ENCODE measurements at places on chromosomes 3 and 15.

- no peak for DNase-seq
Observed at GRCh38 chr3:141659821-141660613, 78.1 kb upstream of the RNF7 start.

DNA sequence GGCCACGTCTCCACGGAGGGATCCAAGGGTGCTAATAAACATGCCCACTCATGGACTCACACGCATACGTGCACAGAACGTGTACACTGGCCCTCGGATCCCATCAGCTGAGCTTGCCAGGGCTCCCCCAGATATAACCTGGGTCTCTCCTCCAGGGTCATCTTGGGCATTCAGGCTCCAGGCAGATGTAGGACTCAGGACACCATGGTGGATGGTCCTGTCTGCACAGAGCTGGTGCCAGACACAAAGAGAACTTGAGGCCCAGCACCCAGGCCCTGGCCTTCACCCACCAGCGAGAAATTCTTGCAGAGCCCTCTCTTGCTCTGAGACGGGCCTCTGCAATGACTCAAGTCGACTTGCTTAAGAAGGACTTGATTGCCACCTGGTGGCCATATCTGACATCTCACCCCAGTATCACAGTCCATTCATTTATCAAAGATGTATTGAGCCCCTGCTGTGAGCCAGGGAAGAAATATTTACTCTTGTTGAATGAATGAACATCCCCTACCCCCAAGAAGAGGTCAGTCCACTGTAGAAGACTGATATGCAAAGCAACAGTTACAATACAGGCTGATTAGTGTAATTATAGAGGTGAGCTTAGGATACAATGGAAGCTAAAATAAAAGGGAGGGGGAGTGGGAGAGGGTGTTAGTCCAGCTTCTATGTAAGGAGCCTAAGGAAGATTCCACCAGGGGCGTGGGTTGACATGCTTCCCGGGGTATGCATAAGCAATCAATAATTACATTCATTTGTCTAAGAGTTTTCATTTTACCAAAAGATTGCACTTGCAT, 34.2 kb upstream of the VPS8 start:
- peak; percentile 83 for DNase-seq

- DNase-seq = peak; percentile 24
Observed at GRCh38 chr3:151871639-151872468, 1.6 kb upstream of the SUCNR1 start.

GRCh38 chr3:196558476-196558875, 9.9 kb downstream of the WDR53 start:
- no peak for DNase-seq

DNA sequence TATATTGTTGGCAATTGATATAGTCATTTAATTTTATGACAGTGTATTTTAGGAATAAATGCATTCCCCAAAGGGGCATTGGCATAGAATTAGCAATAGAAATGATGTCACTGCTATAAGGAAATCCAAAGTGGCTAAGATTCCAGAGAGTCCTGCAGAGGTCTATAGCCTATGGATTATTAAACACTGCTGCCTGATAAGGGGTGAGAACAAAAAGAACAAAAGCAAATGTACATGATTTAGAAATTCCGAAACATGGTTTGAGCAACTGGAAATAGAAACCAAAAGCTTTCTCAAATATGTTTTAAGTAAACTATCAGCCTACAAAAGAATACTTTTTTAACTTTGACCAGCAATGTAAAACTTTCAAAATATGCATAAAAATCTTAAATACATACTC, 280.1 kb upstream of the RASGRP1 start:
- DNase-seq = no peak

GRCh38 chr15:100531823-100532327, 3.1 kb upstream of the CERS3 start:
- DNase-seq = no peak

- no peak for DNase-seq
Observed at GRCh38 chr3:31776016-31776415, 205.0 kb downstream of the OSBPL10 start.

DNA sequence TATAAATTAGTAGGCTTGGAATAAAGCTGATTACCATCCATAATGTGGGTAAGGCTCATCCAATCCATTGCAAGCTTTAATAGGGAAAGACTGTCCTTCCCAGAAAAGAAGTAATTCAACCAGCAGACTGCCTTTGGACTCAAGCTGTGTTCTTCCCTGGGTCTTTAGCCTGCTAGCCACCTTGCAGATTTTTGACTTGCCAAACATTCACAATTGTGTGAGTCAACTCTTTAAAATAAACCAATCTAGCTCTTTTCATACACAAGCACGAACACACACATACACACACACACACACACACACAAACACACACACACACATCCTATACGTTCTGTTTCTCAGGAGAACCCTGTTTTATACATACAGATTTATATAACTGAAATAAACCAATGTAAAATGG, 248.1 kb downstream of the NAALADL2 start:
- DNase-seq = no peak

DNA sequence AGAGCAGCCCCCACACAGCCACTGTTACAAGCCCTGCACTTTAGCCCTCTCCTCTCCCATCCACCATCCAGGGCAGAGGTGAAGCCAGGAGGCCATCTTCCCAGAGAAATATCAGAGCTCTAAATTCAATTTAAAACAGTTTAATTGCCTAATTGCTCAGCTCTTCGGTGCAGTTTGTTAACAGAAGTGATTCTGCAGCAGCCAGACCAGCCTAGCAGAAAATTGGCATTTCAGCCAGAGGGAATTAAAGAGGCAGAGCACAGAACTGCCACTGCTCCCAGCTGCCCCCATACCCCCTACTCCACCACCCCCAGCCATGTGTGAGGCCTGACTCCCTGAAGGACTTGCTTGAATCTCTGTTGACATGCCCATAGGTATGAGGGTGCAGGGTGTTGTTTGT, 38.5 kb downstream of the TPRA1 start:
- DNase-seq = no peak

GRCh38 chr15:66364944-66365528, 8.6 kb upstream of the TIPIN start:
- DNase-seq = no peak

DNA sequence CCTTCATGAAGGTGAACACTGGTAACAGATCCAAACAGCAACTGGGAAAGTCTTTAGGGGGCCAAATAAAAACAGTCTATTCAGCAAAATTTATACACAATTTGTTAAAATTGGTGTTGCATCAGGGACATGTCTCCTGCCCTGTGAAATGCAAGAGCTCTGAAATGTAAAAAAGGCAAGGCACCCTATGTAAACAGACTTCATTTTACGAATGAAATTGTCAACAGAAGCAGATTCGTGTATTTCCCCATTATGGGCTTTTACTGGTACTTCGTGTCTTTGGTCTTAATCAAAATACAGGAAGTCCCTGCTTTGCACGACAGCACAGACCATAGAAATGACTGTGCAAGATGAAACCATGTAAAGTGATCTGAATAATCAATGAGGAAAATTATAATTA, 127.3 kb upstream of the THBS1 start:
- no peak for DNase-seq

- no peak for DNase-seq
Observed at GRCh38 chr15:48085591-48085930, 35.2 kb upstream of the SLC24A5 start.
